Activated T-cell treated with anti-CD3 and anti-CD28 coated beads for 1 hour (primary cell): ENCODE measurements at places on chromosomes 2 and 18.
A peak's percentile ranks its signal among the peaks of the same experiment; 100 is the strongest.

- no peak for DNase-seq
Observed at GRCh38 chr2:214543386-214543955, 132.6 kb downstream of the VWC2L start.

DNA sequence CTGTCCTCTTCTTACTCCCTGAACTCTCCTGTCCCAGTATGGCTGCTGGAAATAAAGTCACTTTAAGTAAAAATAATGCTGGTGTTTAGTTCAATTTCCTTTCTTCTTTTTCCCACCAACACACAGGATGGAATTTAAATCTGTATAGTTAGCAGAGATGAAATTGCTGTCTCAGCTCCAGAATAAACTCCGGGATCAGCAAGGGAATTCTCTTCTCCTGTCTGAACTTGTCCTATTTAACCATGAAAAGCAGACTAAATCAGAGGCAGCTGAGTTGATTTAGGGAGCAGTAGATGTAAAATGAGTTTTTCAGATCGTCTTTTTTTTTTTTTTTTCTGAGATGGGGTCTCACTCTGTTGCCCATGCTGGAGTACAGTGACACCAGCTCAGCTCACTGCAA is 25.9 kb downstream of the TTLL4 start:
- no peak for DNase-seq

DNA sequence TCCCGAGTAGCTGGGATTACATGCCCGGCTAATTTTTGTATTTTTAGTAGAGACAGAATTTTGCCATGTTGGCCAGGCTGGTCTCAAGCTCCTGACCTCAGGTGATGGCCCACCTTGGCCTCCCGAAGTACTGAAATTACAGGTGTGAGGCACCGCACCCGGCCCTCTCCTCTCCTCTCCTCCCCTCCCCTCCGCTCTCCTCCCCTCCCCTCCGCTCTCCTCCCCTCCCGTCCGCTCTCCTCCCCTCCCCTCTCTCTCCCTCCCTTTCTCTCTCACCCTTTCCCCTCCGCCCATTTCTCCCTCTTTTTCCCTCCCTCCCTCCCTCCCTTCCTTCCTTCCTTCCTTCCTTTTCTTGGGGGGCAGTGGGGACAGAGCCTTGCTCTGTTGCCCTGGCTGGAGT is 28.4 kb downstream of the CD8B start:
- no peak for DNase-seq

DNA sequence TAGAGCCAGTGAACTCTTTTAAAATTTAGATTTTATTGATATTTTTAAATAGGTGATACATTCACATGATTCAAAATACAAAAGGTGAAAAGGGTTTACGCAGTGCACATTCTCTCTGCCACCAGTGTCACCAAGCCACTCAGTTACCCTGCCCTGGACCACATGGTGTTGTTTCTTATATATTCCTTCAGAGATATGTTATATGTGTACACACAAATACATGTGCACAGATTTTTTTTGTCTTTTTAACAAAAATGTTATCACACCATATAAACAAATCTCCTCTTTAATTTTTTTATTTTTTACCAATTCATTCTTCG is 26.2 kb downstream of the SERPINB4 start:
- DNase-seq = no peak

DNA sequence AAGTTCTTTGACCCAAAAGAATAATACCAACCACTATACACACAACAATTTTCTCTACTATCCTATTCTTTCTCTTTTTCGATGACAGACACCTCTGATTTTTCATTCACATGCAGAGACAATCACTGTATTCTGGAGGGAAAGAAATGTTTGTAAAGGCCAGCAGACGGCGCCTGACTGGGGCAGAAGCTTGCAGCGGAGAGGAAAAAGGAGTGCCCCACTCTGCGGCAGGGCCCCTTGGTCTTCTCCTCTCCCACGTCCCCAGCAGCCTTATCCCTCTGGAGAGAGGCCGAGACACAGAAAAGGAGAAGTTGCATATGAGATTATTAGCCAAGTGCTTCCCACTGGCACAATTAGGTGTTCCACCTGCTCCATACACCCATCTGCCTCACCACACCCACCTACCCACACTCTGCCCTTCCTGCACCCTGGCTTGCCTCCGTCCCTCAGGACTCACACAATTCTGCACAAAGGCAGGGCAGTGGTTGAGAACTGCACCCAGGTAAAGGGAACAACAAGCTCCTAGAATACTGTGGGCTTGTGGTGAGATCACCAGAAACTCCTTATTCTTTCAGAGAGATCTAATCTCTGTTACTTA is 687.3 kb downstream of the NRXN1 start:
- no peak for DNase-seq

DNA sequence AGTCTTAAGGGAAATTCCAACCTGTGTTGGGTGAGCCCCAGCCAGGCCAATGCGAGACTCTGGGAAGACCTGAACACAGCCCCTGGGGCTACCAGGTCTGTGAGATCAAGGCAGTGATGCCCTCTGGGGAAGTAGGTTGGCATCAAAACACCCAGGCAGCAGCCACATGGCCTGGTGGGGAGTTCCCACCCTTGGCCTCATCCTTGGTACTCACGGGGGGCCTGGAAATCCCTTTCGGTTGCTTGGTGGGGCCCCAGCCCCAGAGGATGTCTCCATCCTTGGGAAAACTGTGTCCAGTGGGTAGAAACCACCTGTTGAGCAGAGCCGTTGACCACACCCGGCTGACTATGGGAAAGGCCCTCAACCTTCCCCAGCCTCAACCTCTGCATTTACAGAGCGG is 56.0 kb upstream of the PXDN start:
- no peak for DNase-seq

DNA sequence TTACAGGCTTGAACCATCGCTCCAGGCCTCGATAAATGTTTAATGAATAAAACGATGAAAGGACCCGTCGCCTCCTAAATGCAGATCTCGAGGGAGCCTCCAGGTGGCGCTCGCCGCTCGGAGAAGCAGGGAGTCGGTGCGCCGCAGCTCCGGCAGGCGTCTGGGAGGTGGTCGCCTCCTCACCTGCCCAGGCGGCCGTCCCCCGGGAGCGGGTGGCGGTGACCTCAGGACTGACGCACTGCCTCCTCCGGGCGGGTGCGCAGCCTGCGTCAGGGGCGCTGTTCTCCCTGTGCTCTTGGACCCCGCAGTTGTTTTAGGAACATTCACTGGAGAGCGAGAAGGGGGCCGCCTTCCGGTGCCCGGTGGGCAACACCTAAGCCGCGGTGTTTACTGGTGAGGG is 38.6 kb upstream of the POLE4 start:
- peak; percentile 72 for DNase-seq

DNA sequence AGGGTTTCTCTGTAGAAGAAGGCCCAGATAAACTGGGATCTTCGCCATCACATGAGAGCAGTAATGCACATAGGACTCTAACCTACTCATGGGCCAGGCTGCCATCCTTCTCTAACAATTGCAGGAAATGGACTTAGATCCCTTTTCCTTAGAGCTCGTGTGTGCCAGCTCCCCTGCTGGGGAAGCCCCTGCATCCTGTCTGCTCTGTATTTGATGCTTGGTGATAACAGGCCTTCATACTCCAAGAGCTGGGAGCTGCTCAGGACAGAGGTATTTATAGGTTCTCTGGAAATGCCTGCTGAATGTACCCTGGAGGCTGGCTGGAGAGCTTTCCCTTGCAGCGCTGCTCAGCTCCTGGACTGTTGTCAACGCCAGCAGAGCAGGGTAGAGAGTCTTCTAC is 249.6 kb downstream of the MTX2 start:
- DNase-seq = no peak

GRCh38 chr2:126272401-126272800 is 383.6 kb upstream of the GYPC start:
- DNase-seq = no peak

DNA sequence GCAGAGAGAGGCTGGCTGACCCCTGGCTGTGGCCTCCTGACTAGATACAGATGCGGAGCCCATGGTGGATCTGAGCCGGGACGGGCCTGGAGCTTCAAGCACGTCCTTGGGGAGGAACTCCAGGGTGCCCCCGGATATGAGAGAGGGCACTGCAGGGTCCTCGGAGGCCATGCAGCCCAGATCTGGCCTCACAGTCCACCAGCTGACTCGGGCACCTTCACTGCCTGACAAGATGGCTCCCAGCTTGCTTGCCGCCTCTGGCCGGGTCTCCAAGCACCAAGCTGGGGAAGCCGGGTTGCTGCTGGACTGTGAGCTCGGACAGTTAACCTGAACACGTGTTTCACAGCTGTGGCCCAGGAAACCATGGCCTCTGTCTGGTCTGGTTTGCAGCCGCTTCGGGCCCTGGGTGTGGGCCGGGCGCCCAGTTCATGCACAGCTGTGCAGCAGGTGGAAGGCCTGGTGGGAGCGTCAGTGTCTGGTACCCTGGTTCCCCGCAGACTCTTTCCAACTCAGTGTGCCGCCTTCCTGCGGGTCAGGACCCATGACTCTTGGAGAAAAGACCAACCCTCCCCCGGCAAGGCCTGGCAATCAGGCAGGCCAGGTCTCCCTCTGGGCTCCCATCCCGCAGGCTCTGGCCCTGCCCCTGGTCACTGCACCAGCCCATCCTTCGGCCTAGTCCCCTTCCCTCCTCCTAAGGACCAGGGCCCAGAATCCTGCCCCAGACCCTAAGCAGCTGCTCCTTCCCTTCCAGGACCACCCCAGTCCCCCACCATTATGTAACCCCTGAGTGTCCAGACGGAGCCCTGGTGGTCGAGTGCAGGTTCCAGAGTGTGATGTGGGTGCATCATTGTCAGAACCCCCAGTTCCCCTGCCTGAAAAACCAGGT is 74.6 kb upstream of the OTOS start:
- DNase-seq = no peak

DNA sequence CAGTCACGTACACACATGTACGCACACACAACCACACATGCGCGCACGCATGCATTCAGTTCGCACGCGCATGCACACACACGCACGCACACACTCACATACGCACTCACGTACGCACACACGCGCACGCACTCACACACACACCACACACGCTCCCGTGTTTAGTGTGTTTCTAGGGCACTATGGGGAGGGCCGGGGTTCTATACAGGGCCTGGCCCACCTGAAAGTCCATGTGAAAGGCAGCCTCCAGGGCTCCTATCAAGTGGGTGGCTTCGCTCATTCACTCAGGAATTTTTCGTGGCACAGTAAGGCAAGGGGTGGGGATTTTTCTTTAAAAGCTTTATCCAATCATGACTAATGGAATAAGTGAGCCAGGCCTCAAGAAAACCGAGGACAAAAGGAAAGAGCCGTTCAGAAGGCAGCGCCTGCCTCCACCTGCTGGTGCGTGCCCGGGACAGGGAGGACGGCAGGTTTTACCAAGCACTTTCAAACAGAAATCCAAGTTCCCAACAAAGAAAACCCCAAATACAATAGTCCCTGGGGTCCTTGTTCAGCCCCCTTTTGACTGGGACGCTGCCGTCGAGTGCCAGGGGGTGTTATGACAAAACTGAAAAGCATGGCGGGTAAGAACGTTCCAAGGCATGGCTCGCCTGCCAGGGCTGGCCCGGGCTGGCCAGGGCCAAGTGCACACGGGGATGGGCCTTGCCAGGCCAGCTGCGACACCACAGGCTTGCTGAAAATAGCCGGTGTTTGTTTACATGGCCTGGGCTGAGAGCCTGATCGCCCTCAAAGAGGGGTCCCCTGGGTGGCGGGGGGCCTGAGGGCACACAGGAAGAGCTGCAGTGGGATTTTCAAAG is 110.0 kb downstream of the HDAC4 start:
- no peak for DNase-seq

GRCh38 chr18:5467671-5468070 is 76.1 kb downstream of the EPB41L3 start:
- no peak for DNase-seq

DNA sequence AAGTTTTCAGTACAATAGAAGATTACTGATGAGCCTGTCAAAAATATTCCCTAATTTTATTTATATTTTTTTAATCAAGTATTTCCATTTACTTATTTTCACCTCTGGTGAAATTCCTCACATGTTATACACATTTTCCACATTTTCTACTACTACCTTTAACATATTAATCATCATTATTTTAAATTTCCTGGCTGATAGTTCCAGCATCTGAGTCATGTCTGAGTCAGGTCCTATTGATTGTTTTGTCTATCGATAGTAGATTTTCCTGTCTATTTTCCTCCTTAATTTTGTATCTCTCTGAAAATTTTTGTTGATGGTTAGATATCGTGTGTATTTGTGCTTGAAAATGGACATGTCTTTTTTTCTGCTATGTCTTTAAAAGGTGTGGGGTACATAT is 211.8 kb upstream of the DSEL start:
- DNase-seq = no peak

DNA sequence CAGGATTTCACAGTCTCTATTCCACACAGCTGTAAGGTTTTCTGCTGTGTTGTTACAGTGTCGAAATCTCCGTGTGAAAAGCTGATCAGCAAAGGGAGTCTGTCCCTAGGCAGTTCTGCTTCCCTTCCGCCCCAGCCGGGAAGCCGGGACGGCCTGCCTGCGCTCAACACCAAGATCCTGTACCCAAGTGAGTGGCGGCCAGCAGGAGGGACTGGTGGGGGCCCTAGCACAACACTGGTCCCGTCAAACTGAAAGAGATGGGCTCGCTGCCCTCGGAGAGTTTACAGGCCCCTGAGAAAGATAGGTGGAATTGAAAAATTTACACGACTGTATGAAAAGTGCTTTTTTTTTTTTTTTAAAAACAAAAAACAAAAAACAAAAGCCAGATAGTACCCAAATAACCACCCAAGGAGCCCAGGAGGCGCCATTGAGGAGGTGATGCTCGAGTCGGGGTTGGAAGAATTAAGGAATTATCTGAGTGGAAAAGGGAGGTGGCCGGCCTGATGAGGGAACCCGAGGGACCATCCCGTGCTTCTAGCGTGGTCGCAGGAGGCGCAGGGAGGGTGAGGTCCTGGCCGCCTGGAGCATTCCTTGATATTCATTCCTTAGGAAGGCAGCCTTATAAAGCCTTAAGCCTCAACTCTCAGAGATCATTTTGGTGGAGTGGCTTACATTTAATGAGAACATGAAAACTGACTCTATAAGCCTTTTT is 96.7 kb downstream of the DGKD start:
- DNase-seq = no peak

DNA sequence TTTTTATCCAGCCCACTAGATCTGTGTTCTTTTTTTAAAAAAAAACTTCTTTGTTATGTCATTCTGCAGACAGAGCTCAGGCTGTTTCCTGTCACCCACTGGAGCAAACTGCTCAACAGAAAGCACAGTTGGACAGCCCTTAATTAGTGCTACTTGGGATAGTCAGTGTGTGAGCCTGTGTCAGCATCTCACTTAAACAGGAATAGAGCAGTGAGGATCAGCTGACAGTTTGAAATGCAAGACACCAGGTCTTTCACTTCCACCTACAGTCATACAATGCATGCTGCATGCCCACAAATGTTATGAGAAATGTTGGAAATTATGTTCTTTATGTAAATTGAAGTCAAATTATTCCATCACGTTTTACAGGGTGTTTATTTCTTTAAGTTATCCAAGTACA is 174.9 kb downstream of the NR4A2 start:
- no peak for DNase-seq

DNA sequence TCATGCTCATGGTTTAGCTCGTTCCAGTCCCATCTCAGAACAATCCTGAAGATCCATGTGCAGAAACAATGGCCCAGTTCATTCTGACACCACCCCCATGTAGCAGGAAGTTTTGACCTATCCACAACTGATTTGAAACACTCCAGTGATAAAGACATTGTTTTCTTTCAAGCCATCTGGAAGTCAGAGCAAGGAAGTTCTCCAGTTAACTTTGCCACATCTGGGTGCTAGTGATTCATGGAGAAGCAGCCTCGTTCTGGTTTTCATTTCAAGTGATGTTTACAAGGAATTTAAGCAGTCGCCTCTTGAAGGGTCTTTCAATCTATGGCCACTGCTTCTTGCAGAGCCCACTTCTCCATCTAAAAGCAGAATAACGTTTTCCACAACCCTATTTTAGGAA is 36.6 kb upstream of the TWIST2 start:
- no peak for DNase-seq

GRCh38 chr2:180413336-180413735 is 406.2 kb upstream of the CWC22 start:
- no peak for DNase-seq

GRCh38 chr2:129587426-129588064 is 391.9 kb upstream of the RAB6C start:
- no peak for DNase-seq
